ENCODE measurements at places on chromosomes 2 and 18.

GRCh38 chr2:66633631-66634030, 198.7 kb downstream of the MEIS1 start:
- DNase-seq: no peak

DNA sequence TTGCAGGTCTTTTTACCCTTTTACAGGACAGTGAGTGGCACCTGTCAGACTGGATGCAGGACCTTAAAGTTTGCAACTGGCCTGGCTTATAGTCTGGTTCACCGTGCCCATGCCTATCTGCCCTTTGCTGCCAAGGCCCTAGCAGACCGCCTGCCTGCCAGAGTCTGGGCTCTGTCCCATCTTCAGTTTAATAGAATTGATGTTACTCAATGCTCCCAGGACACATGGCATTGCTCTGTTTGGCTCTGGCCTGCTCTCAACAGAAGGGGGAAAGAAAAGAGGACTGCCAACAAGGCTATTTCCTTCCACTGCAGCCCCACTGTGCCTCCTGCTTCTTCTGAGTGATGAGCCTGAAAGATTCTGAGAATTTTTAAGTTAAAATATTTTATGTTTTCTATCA, 25.6 kb upstream of the TMEM178A start:
- DNase-seq: no peak

DNA sequence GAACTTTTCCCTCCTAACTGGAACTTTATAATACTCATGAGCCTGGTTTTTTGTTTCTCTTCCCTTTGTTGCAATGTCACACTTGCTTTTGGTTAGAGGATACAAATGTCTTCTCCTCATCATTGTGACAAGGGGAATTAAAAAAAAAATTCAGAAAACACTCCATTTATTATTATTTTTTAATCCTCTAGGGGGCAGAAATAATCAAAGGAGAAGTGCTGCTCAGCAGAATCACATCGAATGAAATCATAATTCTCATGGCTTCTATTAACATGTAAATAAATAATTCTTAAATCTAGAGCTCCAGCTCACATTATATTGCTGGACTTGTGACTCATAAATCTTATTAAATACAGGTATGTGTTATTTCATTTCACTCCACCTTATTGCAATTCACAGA, 273.8 kb downstream of the TRIB2 start:
- no peak for DNase-seq

DNA sequence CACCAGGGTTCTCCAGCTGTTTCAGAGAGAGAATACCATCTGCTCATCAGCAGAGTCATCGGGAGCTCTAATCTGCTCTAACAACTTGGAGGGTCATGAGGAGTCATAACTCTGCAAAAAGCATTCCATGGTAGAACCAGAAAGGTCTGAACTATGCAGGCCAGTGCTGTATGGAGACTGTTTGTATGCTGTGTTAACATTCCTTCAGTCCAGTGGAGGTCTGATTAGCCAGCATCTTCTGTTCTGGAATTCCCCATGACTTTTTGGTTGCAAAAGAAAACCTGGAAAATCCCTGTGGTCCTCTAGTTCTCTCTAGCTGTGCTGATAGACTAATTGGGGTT, 9.4 kb upstream of the ITGB6 start:
- no peak for DNase-seq

- no peak for DNase-seq
Observed at GRCh38 chr18:24026457-24026856, 11.9 kb downstream of the TTC39C start.

- no peak for DNase-seq
Observed at GRCh38 chr2:88160517-88160916, 9.6 kb upstream of the THNSL2 start.

GRCh38 chr18:23519734-23520133, 16.4 kb downstream of the RMC1 start:
- DNase-seq: no peak

DNA sequence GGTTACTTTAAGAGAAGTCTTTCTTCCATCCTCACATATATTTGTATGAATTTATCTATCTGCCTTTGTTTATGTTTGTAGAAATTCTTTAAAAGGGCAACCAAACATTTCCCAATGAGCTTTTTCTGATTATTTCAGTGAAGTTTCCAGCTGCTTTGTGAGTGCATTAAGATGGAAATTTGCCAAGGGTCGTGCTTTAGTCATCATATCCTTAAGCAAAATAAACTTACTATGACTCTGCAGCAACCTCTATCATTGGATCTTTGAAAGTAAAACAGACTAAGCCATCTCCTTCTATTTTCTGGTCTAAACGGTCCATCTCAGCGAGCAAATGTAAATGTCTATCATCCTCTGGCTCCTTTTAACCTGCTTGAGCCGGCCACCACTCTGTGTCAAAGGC, 489.3 kb downstream of the SOX11 start:
- no peak for DNase-seq

- no peak for DNase-seq
Observed at GRCh38 chr2:23078784-23079434, 306.1 kb upstream of the KLHL29 start.

GRCh38 chr2:191701696-191702095, 23.8 kb downstream of the NABP1 start:
- peak; percentile 75 for DNase-seq

DNA sequence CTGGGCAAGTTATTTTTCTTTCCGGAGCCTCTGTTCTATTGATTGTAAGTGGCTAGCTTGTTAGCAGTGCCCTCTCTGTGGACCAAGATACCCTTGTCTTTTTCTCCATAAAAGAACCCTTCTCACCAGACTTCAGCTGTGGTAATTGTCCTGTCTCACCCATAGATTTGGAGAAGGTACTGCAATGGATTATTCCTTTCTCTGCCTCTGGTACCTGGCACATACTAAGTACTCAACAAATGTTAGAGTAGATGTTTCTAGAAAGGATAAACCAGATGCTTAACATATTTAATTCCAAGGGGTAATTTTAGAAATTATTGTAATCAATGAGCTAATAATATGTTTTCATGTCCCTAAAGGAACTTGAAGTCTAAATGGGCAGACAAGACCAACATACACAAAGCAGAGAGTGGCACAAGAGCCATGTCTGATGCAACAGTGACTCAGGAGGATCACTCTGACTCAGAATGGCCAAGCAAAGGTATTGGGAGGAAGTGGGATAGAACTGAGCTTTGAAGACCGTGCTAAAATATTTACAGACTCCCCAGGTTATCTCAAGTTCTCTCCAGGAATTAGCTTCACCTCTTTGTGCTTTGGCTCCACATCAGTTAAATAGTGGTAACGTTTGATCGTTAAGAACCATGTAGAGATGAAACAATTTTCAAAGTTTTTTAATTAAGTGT, 129.7 kb upstream of the OSR1 start:
- no peak for DNase-seq
